ENCODE measurements at places on chromosomes 5 and 9.

DNA sequence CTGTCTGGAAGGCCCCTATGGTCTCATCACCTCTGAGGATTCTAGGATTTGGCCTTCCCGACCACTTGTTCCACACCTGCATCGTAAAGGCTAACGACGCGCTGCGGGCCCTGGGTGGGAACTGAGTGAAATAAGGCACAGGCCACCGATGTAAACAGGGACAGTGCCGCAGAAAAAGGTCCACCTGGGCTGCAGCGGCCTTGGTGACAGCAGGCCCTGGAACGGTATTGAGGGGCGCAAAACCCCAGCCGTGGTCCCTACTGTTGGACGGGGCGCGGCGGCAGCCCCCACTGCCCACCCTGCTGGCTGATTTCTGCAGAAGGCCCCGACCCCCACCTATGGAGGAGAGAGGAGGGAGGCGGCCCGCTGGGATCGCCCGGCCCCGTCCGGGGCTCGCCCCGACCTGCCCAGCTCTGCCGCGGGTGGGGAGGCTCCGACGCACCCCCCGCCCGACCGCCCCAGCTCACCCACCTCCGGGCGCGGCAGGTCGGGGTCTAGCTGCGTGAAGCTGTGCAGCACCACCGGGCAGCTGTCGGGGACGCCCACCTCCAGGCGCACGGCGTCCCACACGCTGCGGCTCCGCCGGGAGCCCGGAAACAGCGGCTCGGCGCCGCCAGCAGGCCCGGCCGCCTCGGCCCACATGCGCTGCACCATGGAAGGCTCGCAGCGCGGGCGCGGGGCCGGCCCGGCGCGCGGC, 391 bp downstream of the RALGDS start:
- no peak for DNase-seq

DNA sequence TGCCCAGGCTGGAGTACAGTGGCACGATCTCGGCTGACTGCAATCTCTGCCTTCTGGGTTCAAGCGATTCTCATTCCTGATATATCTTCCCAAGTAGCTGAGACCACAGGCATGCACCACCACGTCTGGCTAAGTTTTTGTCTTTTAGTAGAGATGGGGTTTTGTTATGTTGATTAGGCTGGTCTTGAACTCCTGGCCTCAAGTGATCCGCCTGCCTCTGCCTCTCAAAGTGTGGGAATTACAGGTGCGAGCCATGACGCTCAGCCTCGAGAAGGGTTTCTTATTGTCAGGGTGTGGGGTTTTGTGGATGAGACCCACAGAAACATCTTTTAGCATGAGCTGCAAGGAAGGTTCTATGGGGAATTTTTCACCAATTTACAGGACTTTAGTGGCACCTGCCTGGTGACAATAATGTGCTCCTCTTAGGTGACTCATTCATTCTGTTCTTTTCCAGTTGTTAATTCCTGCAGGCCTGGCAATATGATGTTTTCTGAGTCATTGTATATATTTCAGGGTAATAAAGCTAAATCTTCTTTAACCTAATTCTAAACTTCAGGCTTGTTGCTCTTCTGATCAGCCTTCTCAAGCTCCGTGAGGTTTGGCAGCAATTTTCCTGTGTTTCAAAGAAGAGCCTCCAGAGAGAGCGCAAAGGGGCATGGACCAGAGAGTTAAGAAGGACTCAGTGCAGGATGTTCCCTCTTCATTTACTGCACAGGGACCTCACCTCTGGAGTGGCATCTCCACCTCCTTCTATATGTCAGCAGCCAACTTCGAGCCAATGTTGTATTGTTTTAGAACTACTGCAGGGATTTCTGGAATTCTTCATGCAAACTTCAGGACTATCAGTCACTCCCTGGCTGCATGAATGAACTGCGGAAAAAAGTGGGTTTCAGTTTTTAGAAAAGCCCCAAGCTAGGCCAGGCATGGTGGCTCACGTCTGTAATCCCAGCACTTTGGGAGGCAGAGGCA, 77.8 kb upstream of the ZNF618 start:
- no peak for DNase-seq

- no peak for DNase-seq
Observed at GRCh38 chr5:148909040-148909439, 82.6 kb downstream of the ADRB2 start.

DNA sequence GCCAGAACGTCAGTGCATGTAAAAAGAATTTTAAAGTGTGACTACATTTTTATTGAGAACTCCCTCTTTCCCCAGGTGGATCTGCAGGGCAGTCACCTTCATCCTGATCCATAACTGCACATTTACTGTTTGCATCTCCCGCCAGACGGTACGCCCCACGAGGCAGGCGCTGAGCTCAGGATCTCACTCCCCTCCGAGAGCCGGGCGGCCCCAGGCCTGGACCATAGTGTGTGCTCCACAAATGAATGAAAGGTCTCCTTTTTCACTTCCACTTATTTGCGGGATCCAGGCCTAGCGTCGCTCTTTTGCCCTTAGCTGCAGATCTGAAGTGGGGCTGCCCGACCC, 378 bp downstream of the DROSHA start:
- DNase-seq: no peak

GRCh38 chr9:92720807-92721535, 43.7 kb downstream of the BICD2 start:
- DNase-seq: no peak

- DNase-seq: no peak
Observed at GRCh38 chr5:8508231-8508630, 639.3 kb downstream of the MTRR start.

DNA sequence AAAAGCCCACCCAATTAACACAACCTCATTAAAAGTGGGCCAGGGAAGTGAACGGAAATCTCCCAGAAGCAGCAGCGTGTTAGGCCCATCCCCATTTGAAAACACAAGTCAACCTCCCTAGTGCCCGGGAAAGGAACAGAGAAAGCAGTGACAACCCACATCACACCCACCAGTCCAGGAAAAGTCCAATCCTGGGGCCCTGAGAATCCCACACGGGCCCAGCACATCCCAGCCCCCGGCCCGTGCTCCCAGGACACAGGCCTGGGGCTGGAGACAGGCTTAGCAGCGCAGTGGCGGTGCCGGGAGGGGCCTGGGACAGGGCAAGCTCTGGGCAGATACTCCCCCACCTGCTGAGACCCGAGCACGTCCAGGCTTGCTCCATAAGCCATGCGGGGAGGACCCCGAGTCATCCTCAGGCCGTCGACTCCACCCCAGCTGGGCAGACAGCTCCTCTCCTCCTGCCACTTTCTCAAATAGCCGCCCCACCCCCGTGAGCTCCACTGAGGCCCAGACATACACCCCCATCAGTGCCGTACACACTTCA, 101.0 kb downstream of the KCNT1 start:
- DNase-seq: no peak

DNA sequence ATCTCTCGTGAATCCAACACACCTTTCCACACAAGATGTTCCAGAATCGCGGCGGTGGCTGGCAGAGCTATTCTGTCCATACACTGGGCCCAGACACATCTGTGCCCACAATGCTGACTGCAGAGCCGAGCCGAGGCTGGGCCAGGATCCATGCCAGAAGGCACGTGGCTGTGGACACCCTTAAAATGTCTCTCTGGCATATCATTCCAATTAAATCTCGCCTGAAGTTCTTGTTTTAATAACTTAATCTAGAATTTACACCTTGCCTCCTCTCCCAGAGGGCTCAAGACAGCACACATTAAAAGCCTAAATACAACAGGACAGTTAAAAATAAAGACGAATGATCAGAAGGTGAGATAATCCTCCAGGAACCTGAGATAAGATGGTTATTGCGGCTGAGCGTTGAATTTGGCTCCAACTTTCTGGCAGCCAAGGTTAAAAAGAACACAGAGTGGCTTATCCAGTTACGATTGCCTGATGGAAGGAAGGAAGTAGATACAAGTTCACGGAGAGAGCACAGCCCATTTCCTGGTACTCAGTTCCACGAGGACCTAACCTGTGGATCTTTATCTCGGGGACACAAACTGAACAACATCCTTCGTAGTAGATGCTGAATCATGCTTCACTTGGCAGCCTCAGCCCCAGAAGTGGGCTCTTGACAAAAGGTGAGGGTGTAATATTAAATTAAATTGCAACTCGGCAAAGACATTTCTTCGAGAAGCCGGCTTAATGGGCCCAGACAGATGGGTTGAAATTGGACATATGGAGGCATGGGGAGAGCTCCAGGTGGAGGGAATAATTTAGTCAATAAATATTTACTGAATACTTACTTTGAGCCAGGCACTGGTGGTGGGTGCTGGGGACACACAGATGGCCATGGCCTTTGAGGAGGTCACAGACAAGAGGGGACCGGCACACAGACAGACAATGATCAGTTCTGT, 86.0 kb upstream of the TBC1D2 start:
- no peak for DNase-seq

DNA sequence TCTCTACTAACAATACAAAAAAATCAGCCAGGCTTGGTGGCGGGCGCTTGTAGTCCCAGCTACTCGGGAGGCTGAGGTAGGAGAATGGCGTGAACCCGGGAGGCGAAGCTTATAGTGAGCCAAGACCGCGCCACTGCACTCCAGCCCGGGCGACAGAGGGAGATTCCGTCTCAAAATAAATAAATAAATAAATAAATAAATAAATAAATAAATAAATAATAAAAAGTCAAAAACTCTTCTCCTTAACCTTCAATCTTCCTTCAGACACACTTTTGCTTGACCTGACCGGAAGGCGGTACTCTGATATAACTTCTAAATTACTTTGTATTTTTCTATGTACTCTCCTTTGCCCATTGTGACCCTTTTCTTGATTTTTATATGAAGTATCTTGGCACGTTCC, 302.1 kb downstream of the SLF1 start:
- DNase-seq: no peak

DNA sequence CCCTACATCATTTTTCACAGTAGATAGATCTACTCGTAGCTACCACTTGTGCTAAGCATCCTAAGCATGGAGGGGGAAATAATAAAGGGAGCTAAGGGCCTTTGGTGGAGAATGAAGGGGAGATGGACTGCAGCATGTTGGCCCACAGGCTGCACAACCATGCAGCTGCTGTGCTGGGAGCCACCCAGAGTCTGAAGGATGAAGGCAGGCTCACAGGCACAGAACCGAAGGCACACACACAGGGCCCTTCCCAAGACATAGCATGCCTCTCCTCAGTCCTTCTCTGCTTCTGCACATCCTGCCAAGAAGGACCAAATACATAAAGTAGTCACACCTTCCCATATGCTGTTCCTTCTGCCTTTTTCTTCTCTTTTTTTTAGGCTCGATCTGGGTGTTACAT, 6.6 kb downstream of the FAM193B start:
- DNase-seq: no peak

- no peak for DNase-seq
Observed at GRCh38 chr5:759111-759751, 25.3 kb downstream of the ZDHHC11B start.

GRCh38 chr5:83482961-83483360, 11.4 kb downstream of the VCAN start:
- DNase-seq: no peak

DNA sequence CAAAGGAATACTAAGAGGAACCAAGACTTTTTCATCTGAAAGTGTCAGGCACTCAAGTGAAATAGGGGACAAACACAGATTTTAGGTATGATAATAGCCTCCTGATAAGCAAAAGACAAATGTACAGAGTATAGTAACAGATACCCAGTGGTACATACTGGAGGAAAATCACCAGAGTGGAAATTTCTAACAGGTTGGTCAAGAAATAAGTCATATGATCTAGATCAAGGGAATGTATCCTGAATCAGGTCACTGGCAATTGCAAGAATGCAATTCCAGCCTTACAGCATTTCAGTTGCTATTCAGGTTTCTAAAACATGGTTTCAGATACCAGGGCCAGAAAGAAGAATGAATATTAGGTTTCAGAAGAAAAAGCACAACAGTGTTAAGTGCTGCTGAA, 82.2 kb upstream of the SLCO6A1 start:
- no peak for DNase-seq

GRCh38 chr5:91367908-91368648, 15.0 kb downstream of the ARRDC3 start:
- no peak for DNase-seq

GRCh38 chr5:179162351-179163235, 102.4 kb downstream of the ZNF354C start:
- DNase-seq: no peak

DNA sequence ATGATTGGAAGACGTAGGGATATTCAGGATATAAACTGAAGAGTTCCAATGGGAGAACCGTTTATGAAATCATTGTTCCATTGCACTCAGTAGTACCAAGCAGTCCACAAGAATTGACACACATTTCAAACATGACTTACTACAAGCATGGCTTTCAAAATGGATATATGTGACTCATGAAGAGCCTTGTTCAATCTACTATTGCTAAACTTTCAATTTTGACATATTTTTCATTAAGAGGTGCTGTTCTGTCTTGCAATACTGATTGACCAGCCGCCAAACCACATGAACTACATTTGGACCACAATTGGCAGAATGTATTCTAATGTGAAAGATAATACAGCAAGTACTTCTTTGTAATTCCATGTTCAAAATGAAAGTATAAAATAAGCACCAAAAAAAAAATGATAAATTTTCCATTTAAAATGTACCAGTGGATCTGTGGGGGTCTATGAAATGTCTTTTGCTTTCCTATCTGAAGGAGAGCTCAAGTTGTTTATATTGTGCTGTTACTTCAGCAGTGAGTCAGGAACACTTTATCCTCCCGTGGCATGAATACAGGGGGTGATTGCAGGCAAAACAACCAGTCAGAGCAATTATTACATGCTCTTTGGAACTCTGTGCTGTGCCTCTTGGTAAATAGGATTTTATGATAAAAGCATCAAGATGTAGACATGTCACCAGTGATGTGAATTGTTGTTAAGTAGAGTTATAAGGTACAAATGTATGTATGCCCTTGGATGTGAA, 366.0 kb downstream of the ARRDC3 start:
- no peak for DNase-seq

GRCh38 chr5:103428411-103428871, 134.1 kb downstream of the NUDT12 start:
- DNase-seq: no peak

GRCh38 chr9:19423163-19423562, 14.4 kb downstream of the ACER2 start:
- no peak for DNase-seq

DNA sequence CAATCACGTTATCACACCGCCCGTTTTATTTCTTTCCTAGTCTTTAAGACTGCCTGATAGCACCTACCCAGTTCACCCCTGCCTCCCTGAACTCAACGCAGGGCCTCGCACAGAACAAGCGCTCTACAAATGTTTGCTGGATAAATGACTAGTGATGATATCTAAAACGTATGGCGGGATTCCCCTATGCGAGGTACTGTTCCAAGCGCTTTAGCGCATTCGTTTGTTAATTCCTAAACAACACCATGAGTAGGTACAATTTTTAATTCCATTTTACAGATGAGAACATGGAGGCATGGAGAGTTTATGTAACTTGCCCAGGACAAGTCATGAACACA, 6.6 kb downstream of the POU4F3 start:
- DNase-seq: no peak

DNA sequence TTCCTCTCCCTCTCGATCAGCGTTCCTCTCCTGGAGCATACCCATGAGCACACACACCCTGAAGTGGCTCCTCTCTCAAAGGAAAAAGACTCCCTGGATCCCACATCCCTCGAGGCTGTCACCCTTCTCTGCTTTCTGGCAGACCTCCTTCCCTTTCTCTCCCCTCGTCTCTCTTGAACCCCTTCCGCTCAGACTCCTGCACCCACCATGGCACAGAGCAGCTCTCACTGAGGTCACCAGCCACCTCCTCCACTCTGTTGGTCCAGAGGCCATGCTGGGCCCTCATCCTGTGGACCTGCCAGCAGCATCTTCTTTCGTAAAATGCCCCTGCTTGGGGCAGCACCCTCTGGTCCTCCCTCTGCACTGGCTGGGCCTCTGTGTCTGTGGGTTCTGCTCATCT, 5.7 kb downstream of the B4GALT7 start:
- no peak for DNase-seq
